ENCODE measurements at places on chromosomes 5 and 9.

DNA sequence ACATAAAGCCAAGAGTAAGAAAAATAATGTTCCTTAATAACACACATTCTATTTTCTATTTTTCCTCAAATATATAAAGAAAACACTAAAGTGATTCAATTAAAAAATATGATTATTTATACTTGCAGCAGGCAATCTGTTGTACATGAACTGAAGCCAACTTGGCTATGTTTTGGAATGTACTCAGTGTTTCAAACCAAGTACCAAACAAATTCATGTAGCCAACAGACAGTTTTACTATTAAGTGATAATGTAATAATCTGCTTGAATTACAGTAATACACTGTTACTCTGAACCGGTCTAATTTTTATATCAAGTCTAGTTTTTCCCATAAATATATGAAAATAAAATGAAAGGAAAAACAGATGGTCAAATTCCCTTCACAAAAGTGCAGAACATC is 58.0 kb downstream of the CEP120 start:
- DNase-seq, result no peak

DNA sequence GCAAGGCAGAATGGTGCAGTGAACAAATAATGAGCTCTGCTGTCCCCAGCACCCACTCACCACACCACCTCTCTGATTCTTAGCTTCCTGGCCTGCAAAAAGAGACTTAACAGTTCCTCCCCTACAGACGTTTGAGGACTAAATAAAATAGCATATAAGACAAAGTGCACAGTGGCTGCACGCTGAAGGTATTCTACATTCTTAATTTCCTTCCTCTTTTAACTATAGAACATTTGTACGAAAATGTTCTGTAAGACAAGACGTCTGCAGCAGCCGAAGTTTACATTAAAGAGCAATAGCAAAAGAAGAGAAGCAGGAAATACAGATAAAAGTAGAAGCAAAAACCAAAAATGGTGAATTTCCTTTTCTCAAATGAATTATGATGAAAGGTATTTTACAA is 15.7 kb downstream of the FBN2 start:
- DNase-seq, result no peak

GRCh38 chr9:136942112-136942880 is 2.2 kb downstream of the FBXW5 start:
- no peak for DNase-seq

DNA sequence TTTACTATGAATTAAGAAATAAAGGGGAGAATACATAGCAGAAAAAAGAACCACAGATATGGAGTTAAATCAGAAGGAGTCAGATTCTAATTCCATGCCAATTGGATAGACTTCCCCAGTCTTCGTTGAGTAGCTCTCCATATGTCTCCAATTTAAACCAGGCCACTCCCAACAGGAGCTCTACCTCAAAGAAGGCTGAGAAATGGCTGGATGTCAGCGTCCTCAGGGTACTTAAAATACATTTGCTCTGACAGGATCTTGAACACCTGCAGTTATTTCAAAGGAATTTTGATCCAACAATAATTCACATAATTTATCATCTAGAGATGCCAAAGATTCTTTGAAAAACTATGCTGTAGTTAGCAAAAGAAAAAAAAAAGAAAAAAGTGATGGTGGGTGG is 133.9 kb upstream of the FBN2 start:
- DNase-seq, result no peak

DNA sequence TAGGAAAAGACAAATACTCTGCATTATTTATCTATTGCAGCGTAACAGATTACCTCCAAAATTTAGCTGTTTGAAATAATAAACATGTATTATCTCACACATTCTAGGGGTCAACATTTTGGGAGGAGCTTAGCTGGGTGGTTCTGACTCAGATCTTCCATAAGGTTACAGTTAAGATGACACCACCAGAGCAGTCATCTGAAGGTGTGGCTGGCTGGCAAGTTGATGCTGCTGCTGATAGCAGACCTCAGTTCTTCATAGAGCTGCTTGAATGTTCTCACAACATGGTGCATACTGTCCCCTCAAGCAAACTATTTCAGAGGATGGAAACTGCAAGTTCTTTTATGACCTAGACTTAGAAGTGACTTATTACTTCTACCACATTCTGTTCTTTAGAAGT is 146.3 kb upstream of the FSTL4 start:
- no peak for DNase-seq

DNA sequence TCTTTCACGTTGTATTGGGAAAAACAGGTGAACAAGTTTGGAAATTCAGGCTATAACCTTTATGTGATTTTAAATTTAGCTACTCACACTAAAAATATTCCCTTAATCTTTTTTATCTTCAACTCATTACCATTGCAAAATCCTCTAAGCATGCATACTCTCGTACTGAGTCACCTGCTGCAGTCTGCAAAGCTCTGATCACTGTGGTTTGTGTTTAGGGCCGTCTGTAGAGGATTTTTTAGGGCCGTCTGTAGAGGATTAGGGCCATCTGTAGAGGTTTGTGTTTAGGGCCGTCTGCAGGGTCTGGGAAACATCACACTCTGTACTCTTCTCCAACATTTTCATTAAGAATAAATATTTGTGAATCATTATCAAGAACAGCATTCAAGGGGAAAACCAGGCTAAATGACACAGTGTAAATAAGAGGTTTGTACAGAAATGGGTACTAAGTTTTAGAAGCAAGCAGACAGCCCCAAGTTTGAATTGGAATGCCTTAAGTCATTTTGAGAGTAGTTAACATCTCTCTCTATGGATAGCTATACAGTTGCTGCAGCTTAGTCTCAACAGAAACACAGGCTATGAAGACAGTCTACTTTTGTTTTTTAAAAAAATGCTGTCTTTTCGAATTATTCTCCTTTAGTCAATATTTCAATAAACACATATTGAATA is 155.0 kb upstream of the TSLP start:
- no peak for DNase-seq

DNA sequence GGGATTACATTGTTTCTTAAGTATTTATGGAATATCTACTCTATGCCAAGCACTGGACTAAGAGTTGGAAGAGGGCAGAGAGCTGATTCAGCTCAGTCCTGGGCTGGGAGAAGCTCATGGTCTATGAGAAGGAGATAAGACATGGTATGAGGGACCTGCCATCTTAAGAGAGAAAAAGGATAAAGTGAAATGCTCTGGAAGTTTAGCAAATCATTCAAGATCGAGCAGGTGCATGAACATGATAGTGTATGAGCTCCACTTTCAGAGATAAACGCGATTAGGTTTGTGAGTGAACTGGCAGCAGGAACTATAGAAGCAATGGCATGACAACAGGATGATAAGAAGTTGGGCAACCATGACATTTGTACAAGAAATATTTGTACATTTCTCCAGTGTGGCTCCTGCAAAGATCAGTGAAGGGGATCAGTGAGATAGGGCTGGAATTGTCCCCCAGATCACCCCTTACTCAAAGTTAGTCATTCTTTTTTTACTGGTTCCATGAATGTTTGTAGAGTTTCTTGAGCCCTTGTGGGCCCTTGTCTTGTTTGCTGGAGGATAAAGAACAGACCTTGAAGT is 26.6 kb upstream of the CCDC180 start:
- DNase-seq, result no peak

DNA sequence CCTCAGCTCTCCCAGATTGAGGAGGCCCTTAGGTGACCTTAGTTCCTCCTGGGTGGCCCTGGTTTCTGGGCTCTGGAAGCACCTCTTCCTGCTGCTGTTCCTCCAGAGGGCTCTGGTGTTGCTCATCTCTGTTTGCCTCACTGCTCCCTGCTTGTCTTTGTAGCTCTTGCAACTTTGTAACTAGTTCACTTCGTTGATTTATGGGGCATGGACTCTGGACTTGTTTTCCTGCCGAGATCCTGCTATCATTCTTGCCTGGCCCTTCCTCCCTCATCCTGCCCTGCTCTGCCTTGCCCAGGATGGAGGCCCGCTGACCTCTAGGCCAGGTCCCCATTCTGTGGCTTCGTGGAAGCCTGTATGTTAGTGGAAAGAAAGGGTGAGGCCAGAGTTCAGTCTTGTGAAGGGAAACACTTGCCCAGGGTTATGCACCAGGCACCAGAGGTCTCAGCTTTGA is 169.3 kb downstream of the MACROH2A1 start:
- no peak for DNase-seq

GRCh38 chr5:147857302-147858129 is 21.0 kb upstream of the SCGB3A2 start:
- peak; percentile 3 for DNase-seq
